ENCODE measurements at places on chromosomes 6 and 20.

GRCh38 chr6:20202324-20202658 lies 10.0 kb downstream of the MBOAT1 start:
- DNase-seq, result no peak

- no peak for DNase-seq
Observed at GRCh38 chr20:4858000-4858399, 136.3 kb downstream of the PRND start.

DNA sequence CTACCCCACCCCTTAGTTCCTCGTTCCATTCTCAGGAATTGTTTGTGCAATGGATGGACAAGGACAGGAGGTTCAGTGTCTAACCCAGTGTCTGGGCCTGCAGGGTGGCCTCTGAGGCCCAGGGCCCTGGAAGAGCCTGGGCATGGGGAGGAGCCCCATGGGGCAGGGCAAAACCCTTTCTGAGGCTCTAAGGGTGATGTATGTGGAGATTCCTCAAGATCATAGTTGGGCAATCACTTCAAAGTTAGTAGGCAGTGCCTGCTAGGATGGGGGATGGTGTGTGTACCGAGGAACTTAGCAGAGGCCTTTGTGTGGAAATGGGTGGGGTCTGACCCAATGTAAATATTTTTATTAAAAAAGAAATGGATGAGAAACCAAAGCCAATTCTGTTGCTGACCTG lies 6.7 kb upstream of the C2 start:
- DNase-seq, result no peak

DNA sequence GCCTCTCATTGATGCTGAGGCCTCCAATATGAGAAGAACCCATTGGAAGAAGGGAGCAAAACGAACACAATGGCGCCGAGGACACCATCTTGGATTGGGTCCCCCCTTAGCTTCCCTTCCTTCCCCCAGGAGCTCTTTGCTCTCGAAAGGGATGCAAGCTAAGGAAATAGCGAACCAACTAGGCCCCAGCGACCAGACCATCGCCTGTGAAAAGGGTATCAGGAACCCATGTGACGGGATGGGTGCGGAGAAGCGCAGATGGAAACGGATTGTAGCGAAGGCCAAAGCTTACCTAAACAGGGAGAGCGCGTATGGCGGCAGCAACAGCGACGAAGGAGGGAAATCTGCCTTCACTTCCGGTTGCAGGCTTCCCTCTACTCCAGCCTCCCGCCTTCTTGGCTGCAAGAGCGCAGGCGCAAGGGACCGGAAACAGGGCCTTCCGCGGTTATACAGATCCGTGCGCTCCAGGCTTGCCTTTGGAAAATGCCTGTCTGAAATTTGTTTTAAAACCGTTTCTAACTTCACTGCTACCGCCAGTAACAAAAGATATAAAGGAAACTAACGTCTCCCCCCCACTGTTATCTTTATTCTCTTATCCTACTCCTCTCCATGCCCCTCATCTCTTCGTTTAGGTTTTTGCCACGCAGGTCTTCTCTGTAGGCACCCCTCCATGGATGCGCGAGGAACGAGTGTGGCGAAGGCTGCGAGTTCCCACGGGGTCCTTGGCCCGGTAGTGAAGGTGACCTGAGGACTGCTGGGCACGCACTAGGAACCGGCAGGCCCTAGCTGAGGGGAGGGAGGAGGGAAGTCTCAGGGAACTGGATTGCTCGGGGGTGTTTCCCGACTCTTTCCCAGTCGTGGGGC lies at the start of gene DDX39B:
TSS of gene DDX39B (minus strand) at position 346 of the 864 bp plus-strand sequence. CDS start 1,471 bp downstream, outside the sequence.
- peak; percentile 96 for DNase-seq

DNA sequence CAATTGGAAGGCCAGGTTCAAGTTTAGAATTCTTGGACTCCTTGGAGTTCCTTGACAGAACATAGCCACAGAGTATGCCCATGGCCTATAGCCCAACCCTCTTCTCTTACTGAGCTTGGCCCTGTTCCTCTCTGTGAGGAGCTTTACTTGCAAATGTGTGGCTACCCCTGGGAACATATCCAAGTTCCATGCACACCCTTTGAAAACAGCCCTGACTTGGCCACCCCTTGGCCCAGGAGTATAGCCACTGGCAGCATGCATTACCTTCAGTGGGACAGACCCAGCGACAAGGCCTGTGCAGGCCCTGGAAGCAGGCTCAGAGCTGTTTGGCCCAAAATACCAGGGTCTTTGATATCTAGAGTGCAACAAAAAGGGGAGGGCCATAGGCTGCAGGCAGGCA lies 19.5 kb upstream of the MAS1 start:
- no peak for DNase-seq

DNA sequence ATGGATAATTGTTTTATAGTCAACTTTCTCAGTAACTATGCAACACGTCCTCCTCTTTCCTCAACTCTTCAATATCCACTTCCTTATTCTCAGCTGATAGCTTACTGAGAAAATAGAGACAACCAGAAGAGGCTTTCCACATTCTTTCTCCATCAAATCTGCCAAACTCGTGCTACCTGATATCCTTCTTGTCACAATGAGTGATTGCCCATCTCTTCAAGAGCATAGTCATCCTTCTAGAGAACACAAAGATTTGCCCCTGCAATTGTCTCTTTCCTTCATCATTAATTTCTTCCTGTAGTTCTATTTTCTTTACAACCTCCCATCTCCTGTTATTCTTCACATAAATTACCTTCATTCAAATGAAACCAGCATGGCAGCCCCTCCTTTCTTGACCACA lies 75.9 kb upstream of the RGS17 start:
- no peak for DNase-seq

- DNase-seq, result no peak
Observed at GRCh38 chr6:41505122-41506049, 40.8 kb upstream of the FOXP4 start.

DNA sequence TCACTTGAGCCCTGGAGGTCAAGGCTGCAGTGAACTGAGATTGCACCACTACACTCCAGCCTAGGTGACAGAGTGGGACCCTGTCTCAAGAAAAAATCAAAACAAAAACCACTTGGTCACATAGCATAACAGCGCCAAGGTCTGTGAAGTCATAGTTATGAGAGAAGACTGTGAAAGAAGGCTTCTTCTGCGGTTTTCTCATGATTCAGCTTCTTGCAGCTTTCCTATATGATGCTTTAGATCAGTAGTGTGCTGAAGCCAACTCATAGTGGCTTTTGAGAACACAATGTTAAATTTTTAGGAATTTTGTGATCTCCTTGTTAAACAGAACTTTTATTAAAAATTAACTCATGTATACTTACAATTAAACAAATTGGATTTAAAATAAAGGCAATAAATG lies 136.2 kb upstream of the GLP1R start:
- no peak for DNase-seq

- DNase-seq, result no peak
Observed at GRCh38 chr6:71608646-71609045, 277.7 kb upstream of the RIMS1 start.

- no peak for DNase-seq
Observed at GRCh38 chr6:35707714-35708407, 19.1 kb upstream of the FKBP5 start.

- no peak for DNase-seq
Observed at GRCh38 chr6:93684339-93684738, 265.0 kb upstream of the EPHA7 start.

- no peak for DNase-seq
Observed at GRCh38 chr20:4602297-4602631, 119.4 kb upstream of the PRND start.

GRCh38 chr6:68834551-68834950 lies 199.5 kb downstream of the ADGRB3 start:
- no peak for DNase-seq

GRCh38 chr6:49514571-49515484 lies 15.1 kb downstream of the GLYATL3 start:
- no peak for DNase-seq

DNA sequence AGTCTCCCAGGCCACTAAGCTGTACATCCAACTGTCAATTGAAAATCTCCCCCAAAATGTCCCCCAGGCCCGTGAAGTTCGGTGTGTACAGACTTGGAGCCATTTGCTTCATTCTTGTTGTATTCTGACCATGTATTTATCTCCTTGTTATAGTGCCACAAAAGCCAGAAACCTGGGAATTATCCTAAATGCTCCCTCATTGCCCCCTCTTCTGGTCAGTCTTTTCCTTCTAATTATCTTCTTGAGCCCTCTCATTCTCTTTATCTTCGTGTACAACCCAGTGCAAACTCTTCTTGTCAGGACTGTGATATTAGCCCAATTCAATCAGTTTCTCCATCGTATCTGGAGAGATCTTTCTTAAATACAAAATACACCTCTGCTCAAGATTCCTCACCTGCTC lies 64.7 kb downstream of the RFX6 start:
- DNase-seq, result no peak

DNA sequence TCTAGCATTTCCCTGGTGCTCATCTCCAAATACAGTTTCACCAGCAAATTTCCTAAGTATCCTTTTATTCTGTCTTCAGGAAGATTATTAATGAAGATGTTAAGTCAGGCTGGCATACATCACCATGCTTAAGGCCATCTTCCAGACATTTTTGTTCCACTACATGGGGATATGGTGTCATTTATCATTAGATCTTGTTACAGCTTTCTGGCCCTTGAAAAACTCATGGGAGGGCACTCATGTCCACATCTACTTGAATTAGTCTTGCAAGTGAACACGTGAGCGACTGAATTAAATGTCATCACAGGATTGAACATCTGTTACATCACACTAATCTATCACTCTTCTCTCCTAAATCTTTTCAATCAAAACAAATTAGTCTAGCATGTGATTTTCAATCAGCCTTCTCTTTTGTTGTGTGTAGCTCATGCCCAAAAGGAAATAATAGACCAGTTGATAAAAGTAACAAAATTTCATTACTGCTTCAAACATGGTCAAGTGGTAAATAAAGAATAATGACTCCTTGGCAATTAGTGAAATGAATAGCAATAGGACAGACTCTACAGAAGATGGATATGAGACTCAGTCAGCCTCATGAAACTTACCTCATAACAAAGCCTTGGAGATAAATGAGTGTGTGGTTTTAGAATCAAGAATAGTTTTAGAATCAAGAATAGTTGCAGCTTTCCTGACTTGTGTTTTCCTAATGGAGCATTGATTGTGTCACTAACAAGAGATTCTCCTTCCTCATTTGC lies 80.5 kb downstream of the MTFR2 start:
- DNase-seq, result no peak

DNA sequence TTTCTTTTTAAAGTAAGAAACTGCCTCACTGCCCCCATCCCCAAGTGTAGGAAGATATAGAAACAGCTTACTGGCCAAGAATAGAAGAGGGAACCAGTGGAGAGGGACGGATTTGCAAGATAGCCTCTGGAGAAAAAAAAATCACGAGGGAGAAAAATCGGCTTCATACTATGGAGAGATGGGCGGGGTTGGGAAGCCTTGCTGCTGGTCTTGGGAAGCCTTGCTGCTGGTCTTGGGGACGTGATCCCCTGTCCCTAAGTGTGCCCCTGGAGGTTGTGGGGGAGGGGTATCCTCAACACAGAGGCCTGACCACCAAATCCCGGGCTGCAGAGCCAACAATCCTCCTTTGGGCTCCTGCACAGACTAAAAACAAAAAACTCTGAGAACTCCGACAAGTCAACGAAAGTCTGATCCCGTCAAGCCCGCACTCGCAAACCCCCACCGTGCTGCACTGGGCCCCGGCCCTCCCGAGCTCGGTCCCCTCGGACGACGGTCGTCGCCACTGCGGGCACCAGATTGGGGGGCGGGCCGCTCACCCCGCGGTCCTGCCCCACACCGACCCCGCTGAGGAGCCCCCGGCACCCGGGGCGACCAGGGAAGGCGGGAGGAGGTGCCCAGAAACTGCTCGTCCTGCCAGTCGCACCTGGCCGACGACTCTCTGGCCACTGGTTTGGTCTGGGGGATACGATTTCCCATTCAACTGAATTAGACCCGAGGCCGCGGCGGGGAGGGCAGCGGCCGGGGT lies 750 bp downstream of the MAP7 start:
- peak; percentile 59 for DNase-seq

DNA sequence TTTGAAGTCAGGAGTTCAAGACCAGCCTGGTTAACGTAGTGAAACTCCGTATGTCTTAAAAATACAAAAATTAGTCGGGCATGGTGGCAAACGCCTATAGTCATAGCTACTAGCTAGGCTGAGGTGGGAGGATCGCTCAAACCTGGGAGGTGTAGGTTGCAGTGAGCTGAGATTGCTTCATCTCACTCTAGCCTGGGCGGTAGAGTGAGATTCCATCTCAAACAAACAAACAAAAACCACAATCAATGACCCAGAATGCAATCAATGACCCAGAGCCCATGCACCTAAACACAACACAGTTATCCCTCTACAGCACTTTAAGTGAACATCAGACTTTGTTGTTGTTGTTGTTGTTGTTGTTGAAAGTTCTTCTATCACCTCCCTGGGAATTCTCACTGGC lies 77.9 kb downstream of the MYB start:
- no peak for DNase-seq

- no peak for DNase-seq
Observed at GRCh38 chr20:56202493-56203077, 45.9 kb upstream of the MC3R start.

GRCh38 chr20:49712996-49713752 lies 504 bp downstream of the B4GALT5 start:
- peak; percentile 86 for DNase-seq

DNA sequence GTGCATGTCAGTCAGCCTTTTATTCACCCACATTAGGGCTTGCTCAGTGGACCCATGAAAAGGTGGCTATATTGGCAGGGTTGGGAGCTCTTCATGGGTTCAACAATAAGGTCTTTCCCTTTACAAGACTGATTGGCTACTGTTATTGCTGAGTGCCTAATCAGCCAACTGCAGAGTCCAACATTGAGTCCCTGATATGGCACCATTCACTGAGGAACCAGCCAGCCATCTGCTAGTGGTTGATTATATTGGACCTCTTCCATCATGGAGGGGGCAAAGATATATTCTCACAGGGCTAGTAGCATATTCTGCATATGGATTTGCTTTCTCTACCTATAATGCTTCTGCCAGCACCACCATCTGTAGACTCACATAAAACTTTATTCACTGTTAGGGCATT lies 69.9 kb downstream of the CDKAL1 start:
- DNase-seq, result no peak

DNA sequence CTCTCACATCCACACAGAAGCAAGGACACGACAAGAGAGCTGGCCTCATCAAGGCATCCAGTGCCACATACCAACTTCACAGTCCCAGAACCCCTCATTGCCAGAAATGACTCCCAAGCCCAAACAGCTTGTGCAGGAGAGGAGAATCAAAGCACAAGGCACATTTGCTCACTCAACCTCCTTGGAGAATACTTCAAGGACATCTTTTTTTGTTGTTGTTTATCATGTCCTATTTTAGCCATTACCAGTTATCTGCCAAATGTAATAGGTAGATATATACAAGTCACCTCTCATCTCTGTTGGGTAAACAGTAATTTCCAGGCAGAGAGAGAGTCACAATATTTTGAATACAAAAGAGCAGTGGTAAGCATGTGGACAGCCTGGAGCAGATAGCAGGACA lies 47.8 kb downstream of the RTN4IP1 start:
- DNase-seq, result no peak
